Right renal cortex interstitium (tissue), 3 donors: ENCODE measurements at places on chromosomes 7 and 10. TPM values are rescaled to one million over a fixed set of nuclear protein-coding genes. Genes with fewer than 3 reads are reported as not detected.

DNA sequence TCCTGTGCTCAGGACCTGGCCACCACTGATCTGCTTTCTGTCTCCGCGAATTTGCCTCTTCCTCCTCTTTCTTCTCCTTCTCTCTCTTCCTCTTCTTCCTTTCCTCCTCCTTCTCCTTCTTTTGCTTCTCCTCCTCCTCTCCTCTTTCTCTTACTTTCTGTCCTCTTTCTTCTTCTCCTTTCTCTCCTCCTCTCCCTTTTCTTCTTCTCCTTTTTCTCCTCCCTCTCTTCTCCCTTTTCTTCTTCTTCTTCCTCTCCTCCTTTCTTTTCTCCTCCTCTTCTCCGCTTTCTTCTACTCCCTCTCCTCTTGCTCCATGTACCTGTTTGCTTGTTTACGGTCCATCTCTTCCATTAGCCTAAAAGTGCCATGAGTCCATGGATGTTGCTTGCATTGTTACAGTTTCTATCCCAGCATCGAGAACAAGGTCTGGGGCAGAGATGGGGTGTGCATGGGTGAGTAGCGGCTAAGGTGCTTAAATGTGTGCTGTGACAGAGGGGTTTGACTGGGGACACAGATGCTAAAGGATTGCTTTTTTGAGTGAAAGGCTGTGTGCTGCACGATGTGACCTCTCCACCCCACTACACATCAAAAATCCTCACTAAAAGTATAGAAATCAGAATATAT is 7.7 kb downstream of the SH2D4B start:
- DNase-seq, result no peak

DNA sequence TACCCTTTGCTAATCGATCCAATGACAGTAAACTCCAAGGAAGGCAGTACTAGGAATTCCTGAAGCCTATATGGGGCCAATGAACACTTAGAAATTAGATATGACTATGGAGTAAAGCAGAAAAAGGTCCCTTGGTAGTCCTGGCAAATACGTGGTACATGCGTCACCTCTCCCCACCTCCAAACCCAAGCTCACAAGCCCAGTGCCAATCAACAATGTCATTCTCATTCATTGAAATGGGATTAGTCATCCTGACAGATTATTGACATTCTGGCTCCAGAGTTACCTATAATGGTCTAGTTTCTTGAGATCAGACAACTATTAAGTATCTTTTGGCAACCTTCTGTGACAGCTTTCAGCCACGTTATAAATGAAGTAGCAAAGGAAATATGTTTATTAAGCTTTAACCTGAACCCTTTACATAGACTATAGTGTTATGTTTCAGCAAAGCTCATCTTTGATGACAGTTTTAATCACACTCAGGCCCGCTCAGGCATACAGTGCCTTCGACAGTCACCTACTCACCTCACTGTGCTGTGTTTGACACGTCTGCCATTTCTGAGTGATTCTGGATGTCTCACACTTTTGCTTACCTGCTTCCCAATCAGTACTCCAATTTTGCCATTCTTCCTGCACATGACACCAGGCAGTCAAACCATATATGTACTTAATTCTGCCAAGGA is 69.6 kb upstream of the ADO start:
- DNase-seq, result no peak

DNA sequence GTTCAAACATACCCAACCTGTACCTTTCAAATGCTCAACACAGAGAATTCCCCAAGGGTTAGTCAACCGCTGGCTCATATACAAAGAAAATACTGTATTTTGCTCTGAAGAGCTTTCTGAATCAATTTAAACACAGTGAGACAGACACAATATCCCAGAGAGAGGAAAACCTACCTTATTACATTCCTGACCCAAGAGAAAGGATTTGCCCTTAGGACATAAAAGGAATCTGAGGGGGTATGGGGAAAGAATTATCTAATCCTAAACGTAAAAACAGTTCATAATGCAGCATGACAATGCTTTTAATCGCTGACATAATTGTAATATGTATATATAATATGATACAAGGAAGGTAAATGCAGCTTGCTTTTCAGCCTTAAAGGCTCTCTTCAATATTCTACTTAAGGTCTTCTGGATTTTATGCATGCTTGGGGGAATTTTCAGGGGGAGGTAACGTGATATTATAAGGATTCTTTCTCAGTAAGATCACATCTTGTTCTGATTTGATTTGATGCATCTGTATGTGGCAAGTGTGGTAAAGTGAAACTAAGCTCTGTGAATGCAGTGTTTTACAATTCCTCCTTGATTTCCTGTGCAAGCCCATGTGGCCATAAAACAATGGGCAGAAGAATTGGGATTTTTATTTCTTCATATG is 240.5 kb downstream of the GLI3 start:
- no peak for DNase-seq

DNA sequence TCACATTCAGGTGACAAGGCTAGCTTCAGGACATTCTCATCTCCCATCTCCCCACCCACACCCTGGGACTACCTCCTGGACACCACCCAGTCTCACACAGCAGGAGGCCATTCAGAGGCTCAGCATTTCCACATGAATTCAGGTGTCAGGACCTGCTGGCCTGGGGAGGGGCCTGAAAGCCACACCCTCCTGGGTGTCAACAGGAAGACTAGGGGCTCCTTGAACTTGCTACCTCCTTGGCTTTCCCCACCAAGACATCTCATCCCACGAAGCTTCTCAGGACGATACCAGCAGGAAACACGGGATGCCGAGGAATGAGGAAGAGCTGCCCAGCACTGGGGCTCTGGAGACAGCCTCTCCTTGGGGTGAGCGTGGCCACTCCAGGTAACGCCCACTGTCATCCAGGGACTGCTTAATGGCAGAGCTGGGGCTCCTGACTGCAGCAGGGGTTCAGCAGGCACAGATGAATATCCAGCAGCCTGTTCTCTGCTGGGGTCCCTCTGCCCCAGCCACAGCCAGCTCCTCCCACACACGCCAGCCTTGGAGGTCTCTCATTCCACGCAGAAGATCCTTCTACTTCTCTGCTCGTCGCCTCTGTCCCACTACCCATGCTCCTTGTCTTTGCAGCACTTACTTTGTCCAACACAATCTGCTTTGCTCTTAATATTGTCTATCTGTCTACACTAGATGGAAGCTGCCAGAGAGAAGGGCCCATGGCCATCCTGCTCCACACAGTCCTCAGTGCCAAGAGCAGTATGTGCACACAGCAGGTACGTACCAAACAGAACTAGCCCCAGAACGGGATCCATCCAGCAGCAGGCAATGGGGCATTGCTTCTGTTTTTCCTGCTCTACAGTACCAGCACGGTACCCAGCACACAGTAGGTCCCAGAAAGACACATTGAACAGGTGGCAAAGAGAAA is 88.7 kb downstream of the FAM53B start:
- DNase-seq, result no peak

DNA sequence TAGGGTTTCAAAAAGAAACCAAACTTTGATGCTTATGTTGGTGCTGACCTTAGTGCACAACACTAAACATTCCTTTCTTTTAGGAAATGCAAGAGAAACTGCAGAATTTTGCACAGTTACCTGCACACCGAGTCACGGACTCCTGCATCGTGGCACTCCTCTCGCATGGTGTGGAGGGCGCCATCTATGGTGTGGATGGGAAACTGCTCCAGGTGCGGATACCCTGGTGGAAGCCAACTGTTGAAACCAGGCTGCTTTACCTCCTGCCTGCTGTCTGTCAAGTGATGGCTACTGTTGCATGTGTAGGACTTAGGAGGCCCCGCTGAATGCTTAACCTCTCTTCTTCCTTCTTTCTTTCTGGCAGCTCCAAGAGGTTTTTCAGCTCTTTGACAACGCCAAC is 11.7 kb downstream of the CASP2 start:
- no peak for DNase-seq

GRCh38 chr10:14413523-14413922 is 82.8 kb upstream of the FRMD4A start:
- DNase-seq, result peak; percentile 29

DNA sequence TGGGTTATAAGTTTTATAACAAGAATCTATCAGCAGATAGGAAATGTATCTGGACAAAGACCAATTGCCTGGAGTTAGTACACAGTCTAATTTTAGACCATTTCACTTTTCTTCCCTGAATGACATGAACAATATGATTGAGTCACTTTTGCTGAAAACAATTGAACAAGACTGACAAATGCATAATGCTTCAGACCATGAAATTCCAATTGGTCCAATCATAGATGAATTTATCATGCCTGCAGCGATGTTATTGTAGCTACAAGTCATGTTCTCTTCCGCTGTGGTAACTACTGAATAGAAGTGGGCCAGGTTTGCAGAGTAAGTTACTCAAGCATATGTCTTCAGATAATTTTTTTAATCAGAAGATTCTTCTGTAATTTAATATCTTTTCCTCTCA is 73.4 kb downstream of the VSTM2A start:
- no peak for DNase-seq

- DNase-seq, result no peak
These were observed 170.3 kb downstream of the NEURL1 start for GRCh38 chr10:103663802-103664201.

DNA sequence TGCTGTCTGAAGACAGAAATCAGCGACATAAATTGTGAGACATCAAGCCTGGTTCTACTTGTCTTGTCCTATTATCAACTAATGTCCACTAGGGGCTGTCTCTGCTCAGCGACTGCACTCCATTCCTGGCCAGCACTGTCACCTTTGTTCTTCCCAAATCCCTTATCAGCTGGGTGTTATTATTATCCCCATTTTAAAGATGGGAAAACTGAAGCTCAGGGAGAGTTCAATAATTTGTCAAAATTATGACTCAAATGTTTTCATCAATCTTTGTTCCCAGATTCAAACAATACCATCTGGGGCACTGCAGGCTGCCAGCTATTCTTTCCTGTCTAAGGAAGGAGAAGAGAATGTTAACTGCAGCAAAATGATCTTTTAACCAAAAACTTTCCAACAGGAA is 431.6 kb upstream of the NFE2L3 start:
- no peak for DNase-seq

- DNase-seq, result no peak
These were observed 163.7 kb downstream of the WNT2 start for GRCh38 chr7:117158941-117159697.

DNA sequence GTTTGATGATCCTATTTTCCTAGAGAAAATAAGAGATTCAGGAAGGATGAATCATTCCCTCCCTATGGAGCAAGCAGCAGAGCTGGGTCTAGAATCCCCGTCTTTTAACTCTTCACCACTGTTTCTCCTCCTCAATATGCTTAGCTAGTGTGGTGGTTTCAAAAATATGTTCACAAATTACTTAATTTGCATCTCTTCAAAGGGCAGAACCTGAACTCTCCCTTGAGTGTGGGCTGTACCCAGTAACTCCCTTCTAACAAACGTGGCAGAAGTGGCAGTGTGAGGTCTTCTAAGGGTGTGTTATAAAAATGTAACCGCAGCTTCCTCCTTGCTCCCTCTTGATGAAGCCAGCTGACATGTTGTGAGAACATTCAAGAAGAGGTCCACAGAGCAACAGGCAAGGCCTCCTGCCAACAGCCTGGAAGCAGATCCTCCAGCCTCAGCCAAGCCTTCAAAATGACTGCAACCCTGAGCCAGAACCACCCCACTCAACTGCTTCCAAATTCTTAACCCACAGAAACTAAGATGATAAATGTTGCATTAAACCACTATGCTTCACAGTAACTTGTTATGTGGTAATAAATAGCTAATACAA is 36.6 kb downstream of the SRPK2 start:
- DNase-seq, result no peak

GRCh38 chr10:110959379-110960332 is 40.3 kb downstream of the SHOC2 start:
- no peak for DNase-seq

- no peak for DNase-seq
These were observed 29.6 kb upstream of the EIF5AL1 start for GRCh38 chr10:79482741-79483140.

- DNase-seq, result no peak
These were observed 22.4 kb upstream of the PPA1 start for GRCh38 chr10:70255329-70256299.

Gene CUZD1
- polyA plus RNA-seq, result 2.3 TPM

Gene NAMPT
- polyA plus RNA-seq, result 42.6 TPM

Gene IFIT3
- 19.1 TPM for polyA plus RNA-seq

Gene CFAP43
- polyA plus RNA-seq, result 14.8 TPM

Gene CLIP2
- polyA plus RNA-seq, result 22.6 TPM

Gene WNT8B
- polyA plus RNA-seq, result 0.91 TPM

Gene TMEM72
- polyA plus RNA-seq, result 68.1 TPM

Gene HTRA1
- 214 TPM for polyA plus RNA-seq

Gene TMEM213
- polyA plus RNA-seq, result 48.0 TPM

Gene CALHM2
- 12.6 TPM for polyA plus RNA-seq
